ENCODE measurements at places on chromosomes 7 and 10.
A peak's percentile ranks its signal among the peaks of the same experiment; 100 is the strongest.

GRCh38 chr10:22366771-22367170, 21.5 kb downstream of the SPAG6 start:
- DNase-seq, result no peak

DNA sequence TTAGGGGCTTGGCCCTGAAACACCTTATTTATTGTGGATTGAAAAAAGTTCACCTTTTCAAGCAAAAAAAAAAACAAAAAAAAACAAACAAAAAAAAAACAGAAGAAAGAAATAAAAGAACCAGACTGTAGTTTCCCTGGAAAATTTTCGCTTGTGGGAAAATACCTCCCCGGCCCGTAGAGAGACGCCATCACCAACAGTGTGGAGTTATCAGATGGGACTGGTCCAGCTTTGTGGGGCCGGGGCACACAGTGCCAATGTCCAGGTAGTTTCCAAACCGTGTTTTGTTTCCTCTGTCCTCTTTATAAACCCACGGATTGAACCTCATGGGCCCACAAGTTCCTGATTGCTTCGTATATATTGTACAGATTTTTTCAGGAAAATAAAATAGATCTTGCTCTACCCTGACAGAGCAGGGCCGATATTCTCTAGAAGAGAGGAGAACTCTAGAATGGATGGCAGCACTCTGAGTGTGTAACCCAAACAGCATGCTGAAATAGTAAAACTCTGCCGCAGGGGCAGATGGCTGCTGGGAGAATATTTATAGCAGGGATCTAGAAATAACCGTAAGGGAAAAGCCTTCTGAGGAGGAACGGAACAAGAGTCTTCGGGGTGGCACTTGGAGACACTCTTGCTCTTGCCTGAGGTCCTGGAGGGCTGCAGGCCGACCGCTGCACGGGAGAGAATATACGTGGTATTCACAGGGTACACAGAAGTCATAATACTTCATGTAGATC, 241.0 kb downstream of the FRMD4A start:
- DNase-seq, result no peak

GRCh38 chr7:28376634-28377033, 35.7 kb upstream of the CREB5 start:
- DNase-seq, result no peak

GRCh38 chr10:121664671-121665070, 66.4 kb upstream of the FGFR2 start:
- DNase-seq, result no peak

GRCh38 chr7:40468891-40469864, 334.4 kb downstream of the SUGCT start:
- DNase-seq, result no peak

DNA sequence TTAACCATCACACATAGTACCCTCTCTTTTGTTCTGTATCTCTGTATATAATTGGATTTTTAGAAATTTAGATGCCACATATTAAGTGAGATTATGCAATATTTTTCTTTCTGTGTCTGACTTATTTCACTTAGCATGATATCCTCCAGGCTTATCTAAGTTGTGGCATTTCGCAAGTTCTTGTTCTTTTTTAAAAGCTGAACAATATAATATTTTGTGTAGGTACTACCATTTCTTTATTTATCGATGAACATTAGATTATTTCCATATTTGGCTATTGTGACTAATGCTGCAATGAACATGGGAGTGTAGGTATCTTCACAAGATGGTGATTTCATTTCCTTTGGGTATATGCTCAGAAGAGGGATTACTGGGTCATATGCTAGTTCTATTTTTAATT, 295.0 kb downstream of the SUGCT start:
- DNase-seq, result no peak

- no peak for DNase-seq
Measured at GRCh38 chr7:69412331-69413146, 185.7 kb upstream of the AUTS2 start.

DNA sequence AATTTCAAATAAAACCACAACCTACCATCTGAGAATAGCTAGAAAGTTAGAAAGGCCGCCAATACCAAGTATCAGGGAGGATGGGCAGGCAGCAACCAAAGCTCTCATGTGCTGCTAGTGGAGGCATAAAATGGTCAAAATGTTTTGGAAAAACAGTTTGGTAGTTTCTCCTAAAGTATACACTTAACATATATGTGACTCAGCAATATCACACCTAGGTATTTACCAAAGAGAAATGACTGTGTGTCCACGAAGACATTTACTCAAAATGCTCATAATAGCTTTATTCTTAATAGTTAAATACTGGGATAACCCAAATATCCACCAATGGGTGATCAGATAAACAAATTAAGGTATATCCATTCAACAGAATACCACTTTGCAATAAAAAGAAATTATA, 14.3 kb downstream of the RHEB start:
- no peak for DNase-seq

DNA sequence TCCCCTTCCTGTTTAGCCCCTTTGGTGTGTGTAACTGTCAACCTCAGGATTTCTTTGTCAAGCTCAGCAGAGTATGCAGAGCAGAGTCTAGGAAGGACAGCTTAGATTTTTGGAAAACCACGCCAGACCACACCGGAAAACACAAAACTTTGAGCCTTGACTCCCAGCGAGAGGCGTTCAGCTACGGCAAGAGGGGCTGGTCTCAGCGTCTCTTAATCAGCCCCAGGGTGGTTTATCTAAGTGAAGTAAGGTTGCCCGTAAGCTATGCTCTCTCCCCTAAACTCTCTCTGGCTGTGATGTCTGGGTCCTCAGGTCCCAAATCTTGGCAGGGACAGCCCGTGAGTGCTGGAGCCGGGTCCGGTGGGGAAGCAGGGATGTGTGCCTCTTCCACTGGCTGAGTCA, 230.9 kb downstream of the KLF6 start:
- DNase-seq, result no peak

GRCh38 chr10:111379534-111380187, 302.8 kb downstream of the ADRA2A start:
- no peak for DNase-seq

- DNase-seq, result peak; percentile 82
Measured at GRCh38 chr10:127012769-127013152, 107.5 kb downstream of the DOCK1 start.

- no peak for DNase-seq
Measured at GRCh38 chr10:62264702-62265436, 3.8 kb downstream of the RTKN2 start.

DNA sequence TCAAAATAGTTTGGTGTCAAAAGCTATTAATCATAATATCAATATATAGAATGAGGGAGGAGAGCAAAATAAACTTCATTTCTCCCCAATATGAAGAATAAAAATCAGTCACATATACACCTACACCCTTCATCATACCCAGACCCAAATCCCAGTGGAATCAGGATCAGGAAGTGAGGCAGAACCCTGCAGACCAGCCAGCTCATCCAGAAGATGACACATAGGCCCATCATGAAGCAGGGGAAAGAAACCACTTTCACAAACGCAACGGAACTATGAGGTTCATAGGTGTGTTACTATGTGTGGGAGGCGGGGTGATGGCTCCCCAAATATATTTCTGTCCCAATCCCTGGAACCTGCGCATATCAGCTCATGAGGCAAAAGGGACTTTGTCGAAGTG, 89.0 kb downstream of the RSU1 start:
- no peak for DNase-seq
